Kidney epithelial cell (primary cell): ENCODE measurements at places on chromosomes 1 and 21.

DNA sequence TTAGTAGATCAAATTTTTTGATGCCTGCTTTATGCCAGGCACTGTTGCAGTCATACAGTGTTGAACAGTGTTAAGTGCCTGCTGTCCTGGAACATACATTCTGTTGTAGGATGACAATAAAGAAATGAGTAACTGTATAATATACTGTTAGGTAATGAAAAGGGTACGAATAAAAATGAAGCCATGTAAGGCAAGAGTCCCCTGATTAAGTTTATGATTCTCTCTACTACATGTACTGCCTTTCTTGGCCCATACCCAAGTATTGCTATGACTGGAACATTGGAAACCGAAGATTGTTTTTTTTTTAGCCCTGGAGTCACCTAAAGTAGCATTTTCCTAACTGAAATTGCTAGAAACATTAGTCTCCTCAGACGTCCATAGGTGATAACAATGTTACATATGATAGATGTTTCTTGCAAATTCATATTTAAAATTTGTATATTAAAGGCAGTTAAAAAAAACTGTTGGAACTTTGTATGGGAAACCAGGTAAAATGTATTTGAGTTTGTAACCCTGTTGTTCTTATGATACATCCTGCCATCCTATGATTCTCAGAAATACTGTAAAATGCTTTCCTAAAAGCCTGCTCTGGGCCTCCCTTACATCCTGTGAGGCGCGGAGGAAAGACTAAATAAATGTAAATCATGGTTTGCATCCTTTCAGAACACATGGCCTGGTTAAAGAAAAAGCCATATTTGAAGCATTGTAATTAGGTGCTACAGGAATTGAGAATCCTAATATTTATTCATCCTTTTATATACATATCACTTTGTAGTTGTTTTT is 5.8 kb downstream of the ATP5PB start:
- DNase-seq, result no peak

- DNase-seq, result no peak
Measured at GRCh38 chr1:225554216-225554812, 98.6 kb downstream of the ENAH start.

DNA sequence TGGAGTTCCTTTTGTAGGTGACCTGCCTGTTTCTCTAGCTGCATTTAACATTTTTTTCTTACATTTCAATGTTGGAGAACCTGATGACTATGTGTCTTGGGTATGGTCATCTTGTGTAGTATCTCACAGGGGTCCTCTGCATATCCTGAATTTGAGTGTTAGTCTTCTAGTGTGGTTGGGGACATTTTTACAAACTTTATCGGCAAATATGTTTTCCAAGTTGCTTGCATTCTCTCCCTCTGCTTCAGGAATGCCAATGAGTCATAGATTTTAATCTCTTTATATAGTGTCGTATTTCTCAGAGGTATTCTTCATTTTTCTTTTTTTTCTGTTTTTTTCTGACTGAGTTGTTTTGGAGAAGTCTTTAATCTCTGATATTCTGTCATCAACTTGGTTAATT is 684.0 kb downstream of the NCAM2 start:
- no peak for DNase-seq

DNA sequence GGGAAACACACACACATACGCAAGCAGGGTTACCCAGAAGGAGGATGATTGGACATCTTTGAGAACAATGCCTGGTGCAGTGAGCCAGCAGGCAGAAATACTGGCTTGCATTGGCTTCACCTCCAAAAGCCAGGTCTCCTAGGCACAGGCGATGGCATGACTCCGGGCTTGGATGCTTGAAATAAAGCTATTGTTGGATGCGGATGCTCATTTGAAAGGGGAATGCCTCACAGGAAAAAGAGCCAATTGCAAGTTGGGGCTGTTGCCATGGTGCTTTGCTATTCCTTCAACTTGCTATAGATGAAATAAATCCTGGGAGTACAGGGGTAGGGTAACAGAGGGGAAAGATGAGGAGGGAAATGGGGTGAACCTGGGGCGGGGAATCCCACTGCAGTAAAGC is 180.7 kb upstream of the SGIP1 start:
- DNase-seq, result no peak
